ENCODE measurements at places on chromosomes 6 and 20.

GRCh38 chr20:40938020-40938419, 90.6 kb upstream of the TOP1 start:
- DNase-seq = no peak

- peak; percentile 25 for DNase-seq
Observed at GRCh38 chr6:73610444-73611275, 43.1 kb downstream of the SLC17A5 start.

DNA sequence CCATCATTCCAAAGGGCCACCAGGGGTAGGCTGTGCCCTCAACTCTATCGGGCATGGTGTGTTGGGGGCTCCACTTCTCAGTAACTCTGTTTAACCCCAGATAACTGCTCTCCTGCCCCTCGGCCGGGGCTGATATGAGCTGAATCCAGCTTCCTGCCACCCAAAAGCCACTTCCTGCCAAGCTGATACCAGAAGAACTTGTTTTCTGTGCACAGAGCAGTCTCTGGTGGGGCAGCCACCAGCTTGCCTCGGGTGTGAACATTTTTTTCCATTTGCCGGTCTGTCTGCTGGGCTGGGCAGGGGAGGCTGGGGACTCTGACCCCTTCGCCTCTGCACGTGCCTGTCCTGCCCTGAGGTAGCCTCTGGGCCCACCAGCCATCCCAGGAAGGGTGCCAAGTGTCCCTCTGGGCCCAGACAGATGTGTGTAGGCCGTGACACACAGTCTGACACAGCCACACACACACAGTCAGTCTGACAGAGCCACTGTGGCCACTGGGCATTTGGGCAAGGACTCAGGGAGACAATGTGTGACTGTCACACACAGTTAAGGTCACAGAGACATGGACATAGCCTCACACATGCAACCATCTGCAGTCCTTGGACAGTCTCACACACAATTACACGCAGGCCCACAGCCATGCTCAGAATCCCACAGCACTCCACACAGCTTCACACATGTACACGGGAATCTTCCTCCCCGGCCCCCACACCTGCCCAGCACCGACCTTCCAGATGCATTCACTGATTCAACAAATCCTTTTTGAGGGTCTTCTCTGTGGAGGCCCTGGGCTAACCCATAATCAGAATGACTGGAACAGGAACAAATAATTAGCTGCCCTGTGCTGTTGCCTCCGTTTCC, 45.1 kb downstream of the NOL4L start:
- no peak for DNase-seq

DNA sequence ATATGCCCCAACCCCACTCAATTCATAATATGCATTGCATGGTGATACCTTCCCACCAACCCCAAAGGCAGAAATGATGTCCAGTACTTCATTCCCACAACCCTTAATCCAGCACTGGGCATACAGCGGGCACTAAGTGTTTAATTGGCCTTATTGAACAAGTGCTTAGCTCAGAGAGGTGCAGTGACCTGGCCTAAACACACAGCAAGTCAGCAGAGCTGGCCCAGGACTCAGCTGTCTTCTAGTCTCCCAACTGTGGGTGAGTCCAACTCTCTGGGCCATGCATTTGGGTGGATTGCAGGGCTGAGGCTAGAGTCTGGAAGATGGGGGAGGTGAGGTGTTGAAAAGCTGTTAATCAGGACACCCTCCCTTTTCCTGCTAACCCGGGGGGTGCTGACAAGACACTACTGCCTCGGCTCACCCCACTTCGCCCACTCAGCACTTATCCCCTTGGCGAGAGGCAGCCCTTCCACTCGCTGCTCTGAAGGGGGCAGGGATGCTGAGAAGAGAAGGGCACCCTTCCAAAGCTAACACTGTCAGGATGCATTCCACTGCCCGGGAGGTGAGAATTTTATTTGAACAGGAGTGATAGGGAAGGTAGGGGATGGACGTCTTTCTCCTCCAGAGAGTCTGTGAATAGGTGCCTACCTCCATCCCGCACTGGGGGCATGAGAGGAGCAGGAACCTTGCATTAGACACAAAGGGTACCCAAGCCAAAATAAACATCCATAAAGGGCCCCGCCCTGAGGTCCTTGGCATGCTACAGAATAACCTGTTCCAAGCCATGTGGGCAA, 14.2 kb downstream of the KCNK5 start:
- peak; percentile 8 for DNase-seq

GRCh38 chr20:5900908-5901307, 49.4 kb downstream of the TRMT6 start:
- no peak for DNase-seq

GRCh38 chr20:48910347-48910781, 11.1 kb upstream of the ARFGEF2 start:
- DNase-seq = no peak

DNA sequence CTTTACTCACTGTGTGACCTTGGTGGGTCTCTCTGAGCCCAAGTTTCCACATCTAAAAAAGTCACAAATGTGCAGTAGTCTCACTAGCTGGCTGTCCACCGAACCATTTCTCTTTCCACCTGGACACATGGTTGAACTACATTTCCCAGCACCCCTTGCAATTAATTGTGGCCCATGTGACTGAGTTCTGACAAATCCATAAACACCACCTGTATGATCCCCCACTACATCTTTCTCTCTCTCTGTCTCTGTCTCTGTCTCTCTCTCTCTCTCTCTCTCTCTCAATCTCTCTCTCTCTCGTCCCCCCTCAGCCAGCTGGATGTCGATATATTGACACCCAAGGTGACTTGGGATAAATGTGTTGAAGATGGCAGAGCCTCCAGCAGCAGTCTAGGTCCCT, 42.8 kb downstream of the SNHG17 start:
- DNase-seq = no peak

- peak; percentile 58 for DNase-seq
Observed at GRCh38 chr6:144008120-144008811, at the start of gene PLAGL1. Gene PLAGL1, minus strand, starts transcription at chr6:144008259. Its CDS starts 60,123 bp downstream, at chr6:143948136.

- no peak for DNase-seq
Observed at GRCh38 chr20:24097506-24098245, 109.1 kb upstream of the GGTLC1 start.

GRCh38 chr20:21529863-21530262, 16.0 kb upstream of the NKX2-2 start:
- DNase-seq = peak; percentile 87

DNA sequence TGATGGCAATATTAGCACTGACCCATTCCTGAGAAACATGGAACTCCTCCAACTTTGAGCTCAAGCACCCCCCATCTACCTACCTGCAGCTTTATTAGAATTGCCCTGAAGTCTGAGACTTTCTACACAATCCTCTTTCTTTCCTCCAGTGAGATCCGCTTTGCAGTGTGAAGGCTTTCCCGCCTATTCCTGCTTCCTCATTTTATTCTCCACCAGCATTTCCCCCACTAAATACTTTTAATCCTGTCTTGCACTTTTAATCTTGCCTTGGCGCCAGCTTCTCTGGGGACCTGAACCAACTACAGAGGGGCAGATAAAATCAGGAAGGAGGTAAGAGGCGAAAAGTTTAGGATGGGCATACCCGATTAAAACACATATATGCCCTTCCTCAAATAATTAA, 178.1 kb upstream of the PRDM1 start:
- no peak for DNase-seq

DNA sequence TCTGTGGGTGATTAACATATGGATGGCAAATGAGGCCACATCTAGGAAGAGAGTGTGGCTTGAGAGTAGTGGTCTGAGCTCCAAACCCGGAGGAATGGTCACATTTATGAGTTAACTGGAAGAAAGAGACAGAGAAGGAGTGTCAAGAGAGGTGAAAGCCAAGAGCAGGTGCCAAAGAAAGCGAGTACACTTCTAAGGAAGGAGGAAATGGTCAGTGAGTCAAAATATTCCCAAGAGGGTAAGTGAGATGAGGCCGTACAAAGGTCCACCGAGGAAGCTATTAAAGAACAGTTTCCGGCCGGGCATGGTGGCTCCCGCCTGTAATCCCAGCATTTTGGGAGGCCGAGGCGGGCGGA, 104.5 kb upstream of the RNF24 start:
- DNase-seq = no peak
